ENCODE measurements at places on chromosomes 6 and 20.

- no peak for DNase-seq
These were observed 5.7 kb downstream of the OSBPL2 start for GRCh38 chr20:62243906-62244515.

DNA sequence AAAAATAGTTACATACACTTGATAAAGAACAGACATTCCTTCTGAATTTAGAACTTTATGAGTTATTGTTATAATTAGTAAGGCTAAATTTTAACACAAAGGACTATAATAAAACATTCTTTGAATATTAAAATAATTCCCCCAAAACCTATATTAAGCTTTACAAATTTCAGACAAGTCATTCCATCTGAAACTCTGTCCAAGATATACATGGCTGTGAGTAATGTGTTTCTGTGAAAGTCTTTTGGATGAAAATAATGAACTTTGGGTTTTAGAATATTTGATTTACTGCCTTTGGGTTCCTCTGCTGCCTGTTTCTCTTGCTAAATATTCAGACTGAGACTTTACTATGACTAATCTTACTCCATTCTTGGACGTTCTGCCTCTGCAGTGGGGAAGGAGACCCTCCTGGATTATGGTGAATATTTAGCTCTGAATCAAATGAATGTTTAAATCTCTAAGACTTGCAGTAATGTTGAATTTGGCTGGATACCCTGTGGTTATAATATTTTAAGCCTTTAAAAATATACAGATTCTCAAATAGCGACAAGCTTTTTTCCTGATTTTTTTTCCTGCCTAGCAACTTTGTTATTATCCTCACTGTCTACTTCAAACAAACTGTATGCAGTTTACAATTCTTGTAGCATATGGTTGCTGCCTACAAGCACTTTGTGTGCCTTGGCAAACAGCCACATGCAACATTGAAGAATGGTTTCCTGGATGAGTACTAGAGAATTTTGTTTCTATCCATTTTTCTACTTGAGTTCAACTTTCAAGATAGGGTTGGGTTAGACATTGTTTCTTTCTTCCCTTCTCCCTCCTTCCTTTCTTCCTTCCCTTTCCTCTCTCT is 51.4 kb downstream of the TXLNB start:
- no peak for DNase-seq

GRCh38 chr6:25829375-25829774 is 2.5 kb downstream of the SLC17A1 start:
- DNase-seq = no peak

- no peak for DNase-seq
These were observed 22.2 kb downstream of the BANF2 start for GRCh38 chr20:17721802-17722486.

GRCh38 chr6:62057300-62057699 is 228.7 kb downstream of the KHDRBS2 start:
- no peak for DNase-seq

DNA sequence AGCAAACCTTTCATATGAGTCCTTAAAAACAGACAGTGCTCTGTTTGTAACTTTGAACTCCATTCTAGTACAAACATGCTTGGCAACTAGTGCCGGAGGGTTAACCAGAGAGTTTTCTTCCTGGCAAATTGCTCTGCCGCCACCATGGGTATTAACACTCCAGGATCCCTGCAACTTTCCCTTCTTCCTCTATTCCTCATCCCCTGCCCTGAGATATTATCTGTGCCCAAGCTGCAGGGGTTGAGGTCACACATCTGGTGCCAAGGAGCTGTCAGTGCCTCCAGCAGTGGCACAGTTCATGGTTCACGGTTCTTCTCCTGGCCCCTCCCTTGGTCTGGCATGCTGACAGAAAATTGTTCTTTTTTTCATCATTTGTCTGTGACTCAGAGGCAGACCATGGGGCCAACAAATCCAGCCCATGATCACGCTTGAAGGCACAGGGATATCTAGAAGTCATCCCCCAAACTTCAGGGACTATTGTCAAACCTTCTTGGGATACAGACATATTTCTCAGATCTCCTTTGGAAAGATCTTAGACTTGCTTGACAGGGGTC is 77.5 kb downstream of the ATXN1 start:
- no peak for DNase-seq

GRCh38 chr6:92184933-92185332 is 1234.4 kb downstream of the EPHA7 start:
- no peak for DNase-seq

DNA sequence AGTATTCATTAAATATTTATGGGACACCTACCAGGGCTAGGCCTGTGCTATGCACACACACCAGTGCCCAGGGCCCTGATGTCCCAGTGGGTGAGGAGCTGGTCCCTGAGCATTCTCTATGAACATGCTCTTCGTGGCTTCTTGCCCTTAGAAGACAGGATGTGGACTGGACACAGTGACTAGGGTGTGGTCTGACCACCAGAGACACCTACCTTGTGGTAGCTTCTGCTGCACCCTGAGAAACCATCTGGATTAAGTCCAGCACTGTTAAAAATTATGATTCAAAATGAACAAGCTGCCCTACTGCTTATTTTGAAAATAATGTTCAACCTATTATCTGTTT is 112.9 kb upstream of the RPS6KA2 start:
- no peak for DNase-seq

- peak; percentile 40 for DNase-seq
These were observed 192.2 kb downstream of the FARS2 start for GRCh38 chr6:5453546-5453945.

- peak; percentile 87 for DNase-seq
These were observed 2.6 kb downstream of the BNIP5 start for GRCh38 chr6:36333931-36334725.

GRCh38 chr6:56890683-56891429 is 64.1 kb upstream of the BEND6 start:
- DNase-seq = no peak

GRCh38 chr6:57302477-57302876 is 15.0 kb upstream of the PRIM2 start:
- DNase-seq = no peak

GRCh38 chr6:152416652-152417051 is 220.5 kb downstream of the SYNE1 start:
- DNase-seq = no peak

DNA sequence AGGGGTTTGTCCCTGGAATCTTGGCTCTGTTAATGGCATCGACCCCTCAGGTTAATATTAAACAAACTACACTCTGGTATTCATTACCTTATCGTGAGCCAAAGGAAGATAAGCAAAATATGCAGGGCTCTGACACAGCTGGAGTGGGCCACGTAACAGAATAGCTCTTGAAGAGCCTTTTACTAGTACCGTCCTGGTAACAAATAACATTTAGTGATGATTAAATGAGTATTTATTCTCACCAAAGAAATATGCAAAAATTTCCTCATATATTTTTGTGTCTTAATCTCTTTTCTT is 20.1 kb upstream of the UTRN start:
- no peak for DNase-seq

DNA sequence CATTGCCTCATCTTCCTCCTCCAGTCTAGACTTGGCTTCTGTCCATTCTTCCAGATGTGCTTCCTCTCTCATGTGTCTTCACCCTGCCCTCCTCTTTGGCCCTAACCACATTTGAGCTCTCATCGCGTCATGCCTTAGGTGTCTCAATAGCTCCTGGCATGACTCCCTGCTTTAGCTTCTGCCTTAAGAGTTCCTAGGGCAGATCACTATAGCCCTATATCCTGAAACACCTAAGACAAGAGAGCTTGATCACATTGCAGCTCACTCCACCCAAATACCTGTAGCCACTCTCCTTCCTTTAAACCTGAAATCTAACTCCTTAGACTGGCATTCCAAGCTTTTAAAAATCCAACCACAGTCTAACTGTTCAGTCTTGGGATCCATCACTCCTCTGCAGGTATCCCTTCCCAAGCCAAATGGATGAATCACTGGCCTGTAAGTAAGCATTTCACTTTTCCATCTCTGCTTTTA is 69.0 kb upstream of the STXBP5 start:
- no peak for DNase-seq

DNA sequence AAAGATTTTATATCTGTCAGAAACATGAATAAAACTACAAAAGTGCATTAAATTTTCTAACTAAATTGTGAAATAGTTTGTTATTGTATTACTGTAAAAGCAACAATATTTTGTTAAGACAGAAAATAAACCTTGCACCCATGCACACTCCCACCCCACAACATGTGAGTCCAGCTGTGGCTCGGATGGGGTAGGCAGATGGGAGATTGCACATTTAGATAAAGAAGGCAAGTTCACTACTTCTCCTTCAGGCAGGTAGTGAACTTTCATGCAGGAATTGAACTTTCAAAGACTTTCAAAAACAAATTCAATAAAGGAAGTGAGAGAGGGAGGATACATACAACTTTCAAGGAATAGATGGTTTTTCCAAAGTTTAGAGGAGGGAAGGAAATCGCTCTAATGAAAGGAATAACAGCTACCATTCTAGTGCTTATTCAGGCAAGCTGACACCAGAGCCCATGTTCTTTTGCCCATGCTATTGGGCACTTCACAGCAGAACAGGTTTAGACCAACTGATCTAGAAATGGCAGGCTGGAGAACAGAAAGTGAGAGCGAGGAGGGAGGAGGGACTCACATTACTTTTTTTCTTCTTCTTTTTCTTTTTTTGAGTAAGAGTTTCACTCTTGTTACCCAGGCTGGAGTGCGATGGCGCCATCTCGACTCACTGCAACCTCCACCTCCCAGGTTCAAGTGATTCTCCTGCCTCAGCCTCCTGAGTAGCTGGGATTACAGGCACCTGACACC is 28.5 kb downstream of the SF3B5 start:
- no peak for DNase-seq

DNA sequence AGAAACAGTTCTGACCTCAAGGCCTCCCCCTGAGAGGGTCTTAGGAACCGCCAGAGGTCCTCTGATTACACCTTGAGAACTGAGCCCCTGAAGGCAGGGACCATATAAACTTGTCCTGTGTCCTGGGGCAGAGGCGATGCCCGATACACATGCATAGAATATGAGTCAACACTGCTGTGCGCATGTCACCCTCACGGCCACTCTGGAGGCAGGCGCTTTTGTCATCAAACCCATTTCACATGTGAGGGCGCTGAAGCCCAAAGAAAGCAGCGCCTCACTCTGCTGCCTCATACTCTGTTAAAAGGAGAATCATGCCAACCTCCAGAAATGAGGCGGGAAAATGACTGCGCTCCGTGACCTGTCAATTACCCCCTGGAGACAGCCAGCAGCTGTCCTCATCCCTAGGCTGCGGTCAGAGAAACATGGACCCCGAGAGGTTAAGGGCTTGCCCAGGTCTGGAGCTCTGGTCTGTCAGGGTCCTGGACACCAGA is 158.3 kb downstream of the GRM4 start:
- DNase-seq = no peak

DNA sequence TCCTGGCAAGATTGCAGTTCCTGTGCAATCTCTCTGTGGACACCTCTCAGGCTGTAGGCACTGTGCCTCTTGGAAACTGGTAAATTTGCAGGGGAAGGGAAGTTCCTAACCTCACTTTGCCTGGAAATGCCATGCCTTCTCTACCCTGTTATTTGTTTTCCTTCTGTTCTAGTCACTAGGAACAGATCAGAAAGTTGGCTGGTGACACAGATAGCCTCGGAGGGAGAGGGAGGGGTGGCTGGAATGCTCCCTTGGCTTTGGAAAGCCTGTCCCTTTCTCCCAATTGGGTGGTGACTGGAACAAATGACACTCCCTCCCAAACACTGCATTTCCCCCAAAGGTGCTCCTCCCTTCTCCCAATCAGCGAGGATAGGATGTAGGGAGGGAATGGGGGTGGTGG is 131.5 kb upstream of the F13A1 start:
- DNase-seq = no peak

DNA sequence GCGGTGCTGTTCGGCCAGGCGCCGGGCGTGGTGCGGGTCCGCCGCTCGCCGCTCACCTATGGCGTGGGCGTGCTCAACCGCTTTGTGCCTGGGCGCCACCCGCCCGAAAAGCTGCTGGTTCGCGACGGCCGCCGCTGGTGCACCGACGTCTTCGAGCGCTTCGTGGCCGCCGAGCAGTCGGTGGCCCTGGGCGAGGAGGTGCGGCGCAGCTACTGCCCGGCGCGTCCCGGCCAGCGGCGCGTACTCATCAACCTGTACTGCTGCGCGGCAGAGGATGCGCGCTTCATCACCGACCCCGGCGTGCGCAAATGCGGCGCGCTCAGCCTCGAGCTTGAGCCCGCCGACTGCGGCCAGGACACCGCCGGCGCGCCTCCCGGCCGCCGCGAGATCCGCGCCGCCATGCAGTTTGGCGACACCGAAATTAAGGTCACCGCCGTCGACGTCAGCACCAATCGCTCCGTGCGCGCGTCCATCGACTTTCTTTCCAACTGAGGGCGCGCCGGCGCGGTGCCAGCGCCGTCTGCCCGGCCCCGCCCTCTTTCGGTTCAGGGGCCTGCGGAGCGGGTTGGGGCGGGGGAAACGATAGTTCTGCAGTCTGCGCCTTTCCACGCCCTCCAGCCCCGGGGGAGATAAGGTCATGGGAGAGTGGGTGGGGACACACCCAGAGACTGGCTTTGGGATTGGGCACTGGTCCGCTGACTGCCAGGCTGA is 15.7 kb downstream of the ADISSP start:
- no peak for DNase-seq

DNA sequence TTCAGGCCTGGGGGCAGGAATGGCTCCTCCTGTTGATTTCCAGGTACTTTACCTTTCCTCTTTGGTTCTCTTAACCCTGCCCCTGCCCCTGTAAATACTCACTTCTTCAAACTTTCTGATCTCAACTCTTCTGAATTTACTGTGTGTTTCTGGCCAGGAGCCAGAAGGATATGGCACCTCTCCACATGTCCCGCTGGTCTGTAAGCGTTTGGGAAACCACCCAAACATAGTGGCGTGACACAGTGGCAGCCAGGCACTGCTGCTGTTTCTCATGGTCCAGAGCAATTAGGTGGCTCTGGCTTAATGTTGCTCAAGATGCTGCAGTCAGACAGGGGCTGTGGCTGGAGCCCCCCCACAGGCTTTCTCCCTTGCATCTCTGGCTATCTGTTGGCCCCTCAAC is 374.5 kb downstream of the RNGTT start:
- no peak for DNase-seq

- DNase-seq = no peak
These were observed 72.6 kb downstream of the PHIP start for GRCh38 chr6:79005497-79005896.

- DNase-seq = no peak
These were observed 106.5 kb downstream of the LY86 start for GRCh38 chr6:6694825-6695624.

- peak; percentile 27 for DNase-seq
These were observed 5.5 kb upstream of the TFAP2D start for GRCh38 chr6:50707652-50708300.

All from posterior cingulate gyrus (tissue), 11 donors.